ENCODE measurements at places on chromosomes 2 and 18.

DNA sequence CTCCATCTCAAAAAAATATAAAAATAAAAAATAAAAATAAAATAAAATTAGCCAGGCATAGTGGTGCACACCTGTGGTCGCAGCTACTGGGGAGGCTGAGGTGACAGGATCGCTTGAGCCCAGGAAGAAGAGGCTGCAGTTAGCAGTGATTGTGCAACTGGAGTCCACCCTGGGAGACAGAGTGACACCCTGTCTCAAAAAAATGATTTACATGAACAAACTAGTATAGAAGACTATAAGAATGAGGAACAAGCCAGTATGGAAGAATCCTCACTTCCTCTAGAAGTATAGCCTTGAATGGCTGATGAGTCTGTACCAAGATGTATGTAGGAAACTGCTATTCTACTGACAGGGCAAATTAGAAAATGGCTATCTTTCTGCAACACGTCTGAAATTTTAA lies 10.9 kb downstream of the YES1 start:
- no peak for DNase-seq

DNA sequence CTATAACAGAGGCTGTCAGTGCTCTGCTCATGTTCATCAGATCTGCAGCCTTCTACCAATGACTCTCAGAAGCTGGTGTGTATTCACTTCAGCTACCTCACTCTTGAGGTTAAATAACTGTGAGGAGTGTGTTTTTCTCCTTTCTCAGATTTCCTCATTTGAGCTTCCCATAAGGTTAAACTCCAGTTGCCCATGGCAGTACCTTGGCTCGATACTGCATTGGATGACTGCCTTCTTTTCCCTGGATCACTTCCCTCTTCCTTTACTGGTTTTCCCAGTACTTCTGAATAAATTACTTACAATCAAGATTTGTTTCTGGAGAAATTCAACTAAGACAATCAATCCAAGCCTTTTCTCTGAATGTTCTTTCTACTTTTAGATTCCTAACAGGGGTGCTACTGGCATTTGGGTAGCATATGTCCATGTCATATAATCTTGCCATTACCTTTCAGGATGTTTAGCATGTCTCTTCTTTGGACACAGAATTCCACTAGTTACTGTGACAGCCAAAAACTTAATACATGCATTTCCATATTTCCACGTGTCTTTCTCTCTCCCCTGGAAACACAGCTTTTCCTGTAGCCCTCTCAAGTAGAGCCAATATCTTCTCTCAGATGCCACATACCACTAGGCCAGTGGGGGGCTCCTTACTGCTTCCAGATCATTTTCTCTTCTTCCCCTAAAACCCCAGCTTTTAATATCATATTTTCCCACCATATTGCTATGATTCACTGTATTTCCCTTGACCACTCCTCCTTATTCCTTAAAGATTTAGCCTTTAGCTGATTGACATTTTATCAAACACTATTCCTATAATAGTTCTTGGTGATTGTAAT lies 15.0 kb upstream of the SPOPL start:
- DNase-seq: no peak

- DNase-seq: no peak
Observed at GRCh38 chr2:230418341-230419016, 2.5 kb downstream of the SP100 start.

DNA sequence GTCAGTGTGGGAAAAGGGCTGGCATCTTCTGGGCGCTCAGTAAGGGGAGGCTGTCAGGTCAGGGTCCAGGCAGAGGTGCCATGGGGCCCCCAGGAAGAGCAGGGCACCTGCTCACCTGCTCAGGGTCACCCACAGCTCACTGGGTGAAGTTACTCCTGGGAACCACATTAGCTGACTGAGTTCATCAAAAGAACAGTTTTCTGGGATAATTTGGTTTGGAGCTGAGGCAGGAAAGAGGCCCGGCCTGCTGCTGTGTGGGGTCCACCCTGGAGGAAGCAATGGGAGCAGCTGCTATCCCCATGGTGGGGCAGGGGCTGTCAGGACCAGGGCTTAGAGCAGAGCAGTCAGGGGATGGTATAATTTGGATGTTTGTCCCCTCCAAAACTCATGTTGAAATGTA lies 97.2 kb upstream of the GPC1 start:
- no peak for DNase-seq

DNA sequence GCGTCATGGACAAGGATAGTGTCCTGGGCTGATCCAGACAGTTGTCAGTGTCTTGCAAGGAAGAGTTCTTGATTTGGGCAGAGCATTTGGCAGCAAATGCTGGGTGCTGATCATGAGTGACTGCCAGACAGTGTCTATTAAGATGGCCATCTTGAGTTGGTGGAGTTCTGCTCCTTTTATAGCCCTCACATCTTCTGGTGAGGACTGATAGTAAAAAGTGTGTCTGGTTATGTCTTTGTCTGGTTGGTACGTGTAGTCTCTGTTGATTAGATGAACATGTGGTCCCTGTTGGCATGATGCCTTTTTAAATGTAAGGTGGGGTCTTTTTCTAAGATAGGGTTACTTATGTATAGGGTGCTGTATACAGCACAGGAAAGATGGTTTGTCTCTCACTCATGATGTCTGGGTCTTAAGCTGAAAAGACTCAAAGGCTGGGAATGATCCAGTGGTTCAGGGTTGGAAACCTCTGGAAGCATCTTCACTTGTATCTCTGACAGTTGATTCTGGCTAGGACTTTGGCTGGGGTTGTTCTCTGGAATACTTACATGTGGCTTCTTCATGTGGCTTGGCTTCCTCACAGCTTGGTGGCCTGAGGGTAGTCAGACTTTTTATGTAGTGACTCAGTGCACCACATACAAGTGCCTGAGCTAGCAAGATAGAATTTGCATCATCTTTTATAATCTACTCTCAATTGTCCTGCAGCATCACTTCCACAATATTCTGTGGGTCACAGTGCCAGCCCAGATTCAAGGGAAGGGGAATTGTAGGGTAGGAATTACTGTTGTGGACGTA lies 11.8 kb downstream of the MTX2 start:
- no peak for DNase-seq

- no peak for DNase-seq
Observed at GRCh38 chr2:40178971-40179370, 272.9 kb downstream of the SLC8A1 start.

GRCh38 chr2:200640901-200641300 lies 55.1 kb downstream of the AOX1 start:
- DNase-seq: no peak

- DNase-seq: no peak
Observed at GRCh38 chr2:238509903-238510302, 83.2 kb downstream of the ASB1 start.

- DNase-seq: no peak
Observed at GRCh38 chr2:210541290-210541902, 15.0 kb upstream of the CPS1 start.

GRCh38 chr2:68263632-68264031 lies 11.3 kb upstream of the PPP3R1 start:
- no peak for DNase-seq

DNA sequence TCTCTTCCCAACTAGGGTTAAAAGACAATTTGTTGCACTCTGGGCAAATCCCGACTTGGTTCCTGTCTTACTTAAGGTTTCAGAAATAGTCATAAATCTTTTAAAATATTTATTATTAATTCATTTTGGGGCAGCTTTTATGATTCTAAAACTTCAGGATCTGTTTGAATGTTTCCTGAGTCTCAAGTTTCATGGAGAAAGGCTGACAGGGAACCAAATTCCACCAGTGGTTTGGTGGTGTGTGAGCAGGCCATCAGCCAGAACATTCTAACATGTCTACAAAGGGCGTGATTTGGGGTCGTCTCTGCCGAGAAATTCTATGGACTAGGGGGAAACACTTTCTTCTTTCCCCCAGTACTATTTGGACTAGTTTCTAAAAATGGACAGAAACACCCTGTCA lies 366.4 kb downstream of the ZNF521 start:
- DNase-seq: no peak

DNA sequence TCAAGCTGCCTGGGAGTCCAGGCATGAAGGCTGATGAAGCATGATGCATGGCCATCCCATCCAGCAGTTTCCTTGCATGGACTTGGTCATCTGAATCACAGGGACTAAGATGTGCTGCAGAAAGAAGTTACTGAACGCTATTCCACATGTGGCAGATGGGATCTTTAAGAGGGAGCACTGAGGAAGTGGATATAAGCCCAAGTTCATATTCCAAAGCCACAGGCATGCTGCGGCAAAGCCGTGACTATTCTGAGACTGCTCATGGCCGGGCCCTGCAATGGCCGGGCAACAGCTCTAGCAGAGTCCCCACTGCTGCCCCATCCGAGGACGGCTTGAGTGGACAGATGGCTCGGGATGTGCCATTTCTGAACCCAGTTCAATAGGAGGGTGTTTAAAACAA lies 61.5 kb downstream of the STPG4 start:
- no peak for DNase-seq

Data from activated T-helper 1 cell treated with anti-CD3 and anti-CD28 coated beads, Interleukin-2, amount 50 U/mL, for 16 hours (primary cell).